ENCODE measurements at places on chromosomes 7 and 10.

DNA sequence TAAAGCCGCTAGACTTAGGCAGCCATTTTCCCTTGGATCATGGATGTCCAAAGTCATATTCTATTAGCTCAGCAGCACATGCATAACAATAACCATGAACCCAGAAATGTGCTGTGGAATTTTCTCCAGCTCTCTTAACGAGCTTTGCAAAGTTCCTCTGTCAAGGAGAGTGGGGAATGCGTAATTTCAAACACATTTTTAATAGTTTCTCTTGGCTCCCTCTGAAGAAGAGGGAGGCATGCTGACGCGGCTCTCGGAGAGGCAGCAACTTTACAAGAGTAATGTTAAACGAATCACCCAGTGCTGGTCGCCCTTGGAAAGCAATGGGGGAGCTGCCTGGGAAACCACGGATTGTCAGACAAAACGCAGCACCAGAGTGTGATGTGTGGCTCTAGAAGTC, 114.8 kb downstream of the RAB18 start:
- DNase-seq: no peak

- DNase-seq: no peak
Measured at GRCh38 chr10:10791869-10792268, 225.8 kb upstream of the CELF2 start.

- DNase-seq: no peak
Measured at GRCh38 chr7:45155941-45156340, 1.6 kb upstream of the RAMP3 start.

DNA sequence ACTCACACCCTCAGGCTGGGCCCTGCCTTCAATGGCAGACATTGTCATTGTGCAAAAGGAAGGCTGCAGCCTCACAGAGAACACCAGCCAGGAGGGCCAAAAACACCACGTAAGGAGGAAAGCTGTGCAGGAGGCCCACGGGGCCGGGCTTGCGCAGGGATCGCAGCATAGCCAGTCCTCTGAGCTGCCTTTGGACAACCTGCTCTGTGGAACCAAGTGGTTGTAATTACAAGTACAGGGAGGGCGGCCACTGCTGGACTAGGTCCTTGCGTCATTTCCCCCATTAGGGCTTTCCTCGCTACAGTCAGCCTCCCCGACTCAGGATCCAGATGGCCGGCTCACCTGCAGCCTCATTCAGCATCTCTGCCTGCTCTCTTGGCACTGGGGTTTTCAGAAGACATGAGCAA, 66.9 kb downstream of the FAM53B start:
- no peak for DNase-seq

GRCh38 chr7:120272261-120272660, 714 bp upstream of the KCND2 start:
- DNase-seq: no peak

GRCh38 chr10:48536156-48536500, 68.7 kb downstream of the ARHGAP22 start:
- DNase-seq: no peak

DNA sequence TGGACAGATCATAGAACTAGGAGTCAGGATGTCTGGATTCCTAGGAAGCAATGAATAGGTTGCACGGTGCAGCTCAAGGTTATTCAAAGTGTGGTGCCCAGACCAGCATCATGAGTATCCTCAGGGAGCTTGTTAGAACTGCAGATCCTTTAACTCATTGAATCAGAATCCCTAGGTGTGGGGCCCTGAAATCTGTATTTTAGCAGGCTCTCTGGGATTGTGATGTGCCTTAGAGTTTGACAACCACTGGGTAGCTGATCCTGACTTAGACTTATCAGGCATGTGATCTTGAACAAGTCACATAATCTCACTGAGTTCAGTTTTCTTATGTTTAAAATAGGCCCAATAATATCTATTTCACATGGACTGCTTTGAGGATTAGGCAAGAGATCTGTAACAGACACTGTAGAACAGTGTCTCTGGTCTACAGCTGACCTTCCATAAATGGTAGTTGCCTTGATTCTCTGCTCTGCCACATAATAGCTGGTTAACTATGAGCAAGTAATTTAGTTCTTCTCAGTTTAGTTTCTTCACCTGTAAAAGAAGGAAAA, 46.4 kb upstream of the ATRNL1 start:
- DNase-seq: no peak

- no peak for DNase-seq
Measured at GRCh38 chr7:105470846-105471245, 51.2 kb downstream of the PUS7 start.

GRCh38 chr7:31440511-31440910, 73.4 kb upstream of the ITPRID1 start:
- DNase-seq: no peak

DNA sequence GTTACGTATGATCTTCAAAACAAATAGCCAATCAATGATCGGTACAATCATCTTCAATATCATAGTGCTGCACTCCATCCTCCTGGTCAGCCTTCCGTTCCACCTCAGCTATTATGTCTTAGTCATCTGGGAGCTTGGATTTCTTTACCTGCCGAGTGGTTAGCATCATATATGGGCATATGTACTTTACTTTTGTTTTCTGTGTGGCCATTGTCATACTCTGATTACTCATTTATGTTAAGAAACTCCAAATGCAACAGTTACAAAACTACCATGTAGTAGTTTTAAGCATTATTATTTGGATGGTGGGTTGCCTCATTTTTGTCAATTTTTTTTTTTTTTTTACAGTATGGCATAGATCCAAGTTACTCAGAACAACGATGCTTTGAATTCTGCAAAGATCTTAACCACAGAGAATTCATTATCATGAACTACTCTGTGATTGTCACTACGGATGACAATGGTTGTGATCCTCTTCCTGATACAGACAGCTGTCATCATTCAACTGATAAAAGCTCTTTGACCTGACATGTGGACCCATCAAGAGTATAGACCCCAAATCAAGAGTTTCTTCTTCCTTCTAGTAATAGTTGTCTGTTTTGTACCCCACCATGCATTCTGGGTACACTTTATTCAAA, 52.1 kb upstream of the NME8 start:
- no peak for DNase-seq

DNA sequence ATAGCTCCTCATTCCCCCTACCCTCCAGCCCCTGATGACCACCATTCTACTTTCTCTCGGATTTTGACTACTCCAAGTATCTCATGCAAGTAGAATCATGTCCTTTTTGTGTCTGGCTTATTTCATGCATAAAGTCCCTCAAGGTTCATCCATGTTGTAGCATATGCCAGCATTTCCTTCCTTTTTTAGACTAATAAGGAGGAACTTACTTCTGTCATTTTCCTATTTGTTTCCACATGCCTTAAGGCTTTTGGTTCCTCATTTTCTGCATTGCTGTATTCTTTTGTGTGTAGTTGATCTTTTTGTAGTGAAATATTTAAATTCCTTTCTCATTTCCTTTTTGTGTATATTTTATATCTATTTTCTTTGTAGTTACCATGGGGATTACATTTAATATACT, 376.9 kb downstream of the CALN1 start:
- no peak for DNase-seq

All from central memory CD8-positive, alpha-beta T cell (primary cell).